ENCODE measurements at places on chromosomes 3 and 15.

- no peak for DNase-seq
Measured at GRCh38 chr3:22542311-22542710, 660.8 kb upstream of the UBE2E2 start.

DNA sequence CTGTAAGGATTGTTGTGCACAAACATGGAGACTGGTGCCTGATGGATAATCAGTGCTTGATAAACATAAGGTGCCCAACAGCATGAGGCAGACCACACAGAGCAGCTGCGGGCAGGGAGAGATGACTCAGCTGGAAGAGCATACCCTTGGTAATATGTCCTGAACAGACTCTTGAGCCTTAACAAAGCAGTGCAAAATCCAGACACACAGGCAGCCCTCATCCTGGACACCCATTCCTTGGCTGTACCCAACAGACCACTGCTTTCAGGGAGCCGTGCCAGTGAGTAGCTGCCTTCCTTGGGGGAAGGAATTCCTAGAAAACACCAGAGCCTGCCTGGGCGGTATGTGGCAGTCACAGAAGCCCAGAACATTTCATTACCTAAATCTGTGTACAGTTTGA lies 156.2 kb downstream of the CLSTN2 start:
- no peak for DNase-seq

GRCh38 chr3:8954938-8955763 lies 8.1 kb downstream of the RAD18 start:
- DNase-seq, result no peak

DNA sequence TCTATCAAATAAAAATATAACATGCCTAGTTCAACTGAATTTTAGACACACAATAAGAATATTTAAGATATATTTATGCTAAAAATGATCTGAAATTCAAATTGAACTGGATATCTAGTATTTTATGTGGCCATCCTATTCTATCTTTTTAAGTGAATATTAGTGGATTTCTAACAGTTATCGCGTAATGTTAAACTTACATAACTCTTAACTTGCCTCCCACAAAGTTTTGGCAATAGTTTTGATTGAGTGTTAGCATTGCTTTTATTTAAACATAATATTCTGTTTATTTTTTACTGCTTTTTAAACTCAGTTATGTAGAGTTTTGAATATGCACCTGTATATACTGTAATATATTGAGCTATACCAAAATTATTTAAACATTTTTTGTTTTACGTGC lies 1279.5 kb downstream of the OTOL1 start:
- DNase-seq, result no peak

GRCh38 chr15:68158046-68158628 lies 47.0 kb downstream of the CALML4 start:
- DNase-seq, result no peak

DNA sequence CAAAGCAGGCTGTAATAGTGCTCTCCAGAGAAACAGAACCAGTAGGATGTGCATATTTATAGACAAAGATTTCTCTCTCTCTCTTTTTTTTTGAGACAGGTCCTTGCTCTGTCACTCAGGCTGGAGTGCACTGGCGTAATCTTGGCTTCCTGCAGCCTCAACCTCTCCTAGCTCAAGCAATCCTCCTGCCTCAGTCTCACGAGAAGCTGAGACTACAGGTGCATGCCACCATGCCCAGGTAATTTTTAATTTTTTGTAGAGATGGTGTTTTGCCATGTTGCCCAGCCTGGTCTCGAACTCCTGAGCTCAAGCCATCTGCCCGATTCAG lies 67.1 kb upstream of the CHD2 start:
- DNase-seq, result no peak

Data from NCI-H187 treated with DMSO at 0.1 percent for 48 hours (cell line).